ENCODE measurements at places on chromosomes 3 and 15. TPM values are rescaled to one million over a fixed set of nuclear protein-coding genes. Genes with fewer than 3 reads are reported as not detected.

Gene ZMYND10
- total RNA-seq, result 0.99 TPM

Gene FBXO40
- 0.02 TPM for total RNA-seq

Gene EFHB
- 0.61 TPM for total RNA-seq

Gene SMCO1
- total RNA-seq, result not detected

Gene CACNA1D
- not detected for total RNA-seq

DNA sequence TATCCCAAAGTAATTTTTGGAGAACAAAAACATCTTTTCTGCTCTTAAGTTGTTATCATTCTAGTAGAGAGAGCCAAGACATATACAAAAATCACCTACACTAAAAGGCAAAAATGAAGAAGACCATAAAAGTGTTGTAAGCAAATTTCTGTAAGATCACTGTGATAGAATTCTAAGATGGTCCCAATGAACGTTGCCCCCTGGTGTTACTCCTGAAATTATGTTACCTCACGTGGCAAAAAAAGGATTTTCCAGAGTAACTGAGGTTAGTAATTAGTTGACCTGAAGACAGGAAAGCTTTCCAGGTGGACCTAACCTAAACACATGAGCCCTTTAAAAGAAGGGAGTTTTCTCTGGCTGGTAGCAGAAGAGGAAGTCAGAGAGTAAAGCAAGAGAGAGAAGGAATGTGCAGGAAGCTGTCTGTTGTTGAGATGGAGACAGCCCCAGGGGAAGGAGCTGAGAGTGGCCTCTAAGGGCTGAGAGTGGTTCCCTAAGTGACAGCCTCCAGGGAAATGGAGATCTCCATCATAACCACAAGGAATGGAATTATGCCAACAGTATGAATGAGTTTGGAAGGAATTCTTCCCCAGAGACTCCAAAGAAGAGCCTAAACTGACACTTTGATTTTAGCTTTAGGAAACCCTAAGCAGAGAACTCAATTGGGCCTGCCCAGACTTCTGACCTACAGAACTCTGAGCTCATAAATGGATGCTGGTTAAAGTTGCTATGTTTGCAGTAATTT, 205.9 kb downstream of the CD47 start:
- DNase-seq, result peak; percentile 6

GRCh38 chr3:30259730-30260129, 346.7 kb upstream of the TGFBR2 start:
- no peak for DNase-seq

DNA sequence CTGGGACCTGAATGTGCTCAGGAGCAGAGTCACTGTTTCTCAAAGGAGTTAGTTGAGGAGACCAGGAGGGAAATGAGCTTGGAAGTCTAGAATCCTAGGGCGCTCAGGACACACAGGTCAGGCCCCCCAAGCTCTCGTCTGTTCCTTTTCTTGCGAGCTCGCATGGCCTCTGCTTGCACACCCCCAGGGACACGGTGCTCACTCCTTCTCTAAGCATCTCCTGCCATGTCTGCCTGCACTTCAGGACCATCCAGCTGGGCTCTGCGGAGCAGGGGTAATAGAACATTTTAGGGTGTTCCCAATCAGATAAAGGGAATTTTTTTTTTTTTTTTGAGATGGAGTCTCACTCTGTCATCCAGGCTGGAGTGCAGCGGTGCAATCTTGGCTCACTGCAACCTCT, 213.2 kb downstream of the XXYLT1 start:
- no peak for DNase-seq

- DNase-seq, result peak; percentile 27
Observed at GRCh38 chr3:195075199-195075940, 195.6 kb downstream of the XXYLT1 start.

GRCh38 chr3:156176629-156177210, 56.3 kb downstream of the KCNAB1 start:
- DNase-seq, result no peak

Data from SJCRH30 (cell line).